ENCODE measurements at places on chromosomes 12 and 14.
A peak's percentile ranks its signal among the peaks of the same experiment; 100 is the strongest.

GRCh38 chr12:112370868-112371510, 11.2 kb downstream of the HECTD4 start:
- no peak for DNase-seq

DNA sequence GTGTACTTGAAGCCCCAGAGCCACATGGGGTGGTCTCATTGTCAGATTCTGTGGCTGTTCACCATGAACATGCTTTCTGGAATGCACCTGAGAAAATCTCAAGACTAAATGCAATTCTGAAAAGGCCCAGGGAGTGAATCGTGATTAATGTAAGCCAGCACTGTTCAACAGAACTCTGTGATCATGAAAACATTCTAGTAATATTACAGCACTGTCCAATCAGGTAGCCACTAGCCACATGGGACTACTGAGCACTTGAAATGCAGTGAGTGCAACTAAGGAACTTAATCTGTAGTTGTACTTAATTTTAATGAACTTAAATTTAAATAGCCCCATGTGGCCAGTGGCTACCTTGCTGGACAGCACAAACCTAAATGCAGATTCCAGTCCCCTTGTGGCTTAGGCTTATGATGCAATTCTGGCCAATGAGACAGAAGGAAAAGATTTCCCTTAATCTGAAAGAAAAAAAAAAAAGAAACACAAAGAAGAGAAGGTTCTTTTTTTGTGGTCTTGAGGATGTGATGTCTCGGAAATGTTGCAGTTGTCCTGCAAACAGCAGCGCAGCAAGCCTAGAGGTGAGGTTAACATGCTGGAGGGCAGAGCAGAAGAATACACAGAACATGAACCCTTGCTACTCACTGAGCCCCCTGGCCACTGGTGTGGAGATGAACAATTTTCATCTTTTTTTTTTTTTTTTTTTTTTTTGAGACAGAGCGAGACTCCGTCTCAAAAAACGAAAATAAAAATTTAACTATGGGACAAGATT, 48.2 kb downstream of the SPPL3 start:
- no peak for DNase-seq

GRCh38 chr12:91273560-91273959, 90.9 kb upstream of the DCN start:
- no peak for DNase-seq

DNA sequence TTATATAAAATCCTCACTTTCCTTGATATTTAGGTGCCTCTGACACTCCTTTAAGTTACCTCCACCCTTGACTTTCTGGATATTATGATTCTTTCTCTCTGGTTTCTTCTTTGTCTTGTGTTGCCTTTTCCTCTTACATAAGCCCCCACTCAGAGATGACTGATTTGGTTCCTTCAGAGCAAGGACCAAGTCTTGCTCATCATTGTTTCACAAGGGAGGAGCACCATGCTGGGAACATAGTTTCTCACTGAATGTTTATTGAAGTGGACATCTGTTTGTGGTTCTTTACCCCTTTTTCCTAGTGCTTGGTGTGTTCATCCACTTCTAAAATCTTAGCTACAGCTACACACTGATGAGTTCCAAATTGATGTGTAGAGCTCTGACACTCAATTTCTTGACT, 161.3 kb upstream of the PTPRQ start:
- DNase-seq, result no peak

DNA sequence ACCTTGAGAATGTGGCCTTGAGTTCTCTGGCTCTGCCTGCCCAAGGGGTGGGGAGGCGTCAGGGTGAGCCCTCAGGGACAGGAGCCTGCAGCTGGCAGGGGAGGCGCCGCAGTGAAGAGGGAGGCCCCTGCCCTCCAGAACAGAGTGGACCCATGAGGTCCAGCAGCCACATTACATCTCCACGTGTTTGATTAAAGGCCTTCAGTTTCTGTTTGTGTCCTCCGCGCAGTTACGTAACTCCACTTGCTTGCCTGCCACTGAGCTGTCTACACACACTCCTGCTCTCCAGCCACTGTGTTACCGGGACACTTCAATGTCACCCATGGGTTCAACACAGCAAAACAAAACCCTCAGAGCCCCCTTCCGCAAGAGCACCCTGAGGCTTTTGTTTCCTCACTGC, 70.4 kb downstream of the CHGA start:
- no peak for DNase-seq

DNA sequence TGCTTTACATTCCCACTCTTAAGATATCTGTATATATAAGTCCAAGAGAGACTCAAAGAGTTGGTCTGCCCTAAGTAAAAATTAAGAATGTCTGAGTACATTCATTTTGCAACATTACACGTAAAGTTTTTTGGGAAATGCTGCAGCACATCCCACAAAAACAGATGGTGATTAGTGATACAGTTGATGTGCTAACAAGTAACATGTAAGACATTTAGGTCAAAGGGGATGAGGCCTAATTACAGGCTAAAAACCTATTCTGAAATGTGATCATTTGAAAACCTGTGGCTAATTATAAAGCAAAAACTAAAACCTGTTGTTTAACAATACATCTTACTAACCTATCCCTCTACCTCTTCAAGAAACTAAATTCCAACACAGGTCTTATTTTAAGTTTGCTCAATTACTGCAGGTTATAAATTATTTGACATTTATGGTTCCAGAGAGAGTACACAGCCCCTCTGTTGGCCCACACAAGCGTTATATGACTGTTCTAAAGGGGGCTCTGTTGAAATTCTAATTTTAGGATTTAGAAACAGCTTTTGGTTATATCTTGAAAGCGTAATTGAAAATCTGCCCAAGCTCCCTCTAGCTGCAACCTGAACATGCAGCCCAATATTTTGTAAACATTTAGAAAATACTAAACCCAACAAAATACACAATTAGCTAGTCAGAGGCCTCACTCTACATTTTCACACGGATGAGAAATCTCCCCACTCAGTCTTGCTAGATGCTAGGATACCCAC, 42.9 kb downstream of the BRAP start:
- DNase-seq, result no peak

DNA sequence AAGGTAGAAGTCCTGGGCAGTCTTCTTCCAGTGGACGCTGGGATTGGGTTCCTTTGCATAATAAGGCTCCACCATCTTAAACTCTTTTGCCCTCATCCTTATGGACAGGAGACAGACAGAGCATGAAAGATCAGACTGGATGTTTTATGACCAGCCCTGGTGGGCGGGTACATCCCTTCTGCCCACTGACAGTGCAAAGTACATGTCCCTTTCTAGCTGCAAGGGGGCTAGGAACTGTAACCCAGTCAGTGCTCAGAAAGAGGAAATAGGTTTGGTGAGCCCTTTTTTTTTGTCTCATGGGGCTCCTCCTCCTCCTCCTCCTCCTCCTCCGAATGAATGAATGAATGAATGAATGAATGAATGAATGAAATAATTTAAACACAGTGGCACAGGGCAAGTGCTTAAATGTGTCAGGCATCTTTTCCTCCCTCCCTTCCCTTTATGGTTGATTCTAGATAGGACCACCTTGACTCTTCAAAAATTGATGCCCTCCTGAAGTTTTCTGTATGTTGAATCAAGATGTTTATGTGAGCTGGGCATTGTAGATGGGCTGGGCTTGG, 36.4 kb upstream of the HNF1A start:
- no peak for DNase-seq

GRCh38 chr12:3202734-3203446, 125.7 kb downstream of the TSPAN9 start:
- peak; percentile 46 for DNase-seq

DNA sequence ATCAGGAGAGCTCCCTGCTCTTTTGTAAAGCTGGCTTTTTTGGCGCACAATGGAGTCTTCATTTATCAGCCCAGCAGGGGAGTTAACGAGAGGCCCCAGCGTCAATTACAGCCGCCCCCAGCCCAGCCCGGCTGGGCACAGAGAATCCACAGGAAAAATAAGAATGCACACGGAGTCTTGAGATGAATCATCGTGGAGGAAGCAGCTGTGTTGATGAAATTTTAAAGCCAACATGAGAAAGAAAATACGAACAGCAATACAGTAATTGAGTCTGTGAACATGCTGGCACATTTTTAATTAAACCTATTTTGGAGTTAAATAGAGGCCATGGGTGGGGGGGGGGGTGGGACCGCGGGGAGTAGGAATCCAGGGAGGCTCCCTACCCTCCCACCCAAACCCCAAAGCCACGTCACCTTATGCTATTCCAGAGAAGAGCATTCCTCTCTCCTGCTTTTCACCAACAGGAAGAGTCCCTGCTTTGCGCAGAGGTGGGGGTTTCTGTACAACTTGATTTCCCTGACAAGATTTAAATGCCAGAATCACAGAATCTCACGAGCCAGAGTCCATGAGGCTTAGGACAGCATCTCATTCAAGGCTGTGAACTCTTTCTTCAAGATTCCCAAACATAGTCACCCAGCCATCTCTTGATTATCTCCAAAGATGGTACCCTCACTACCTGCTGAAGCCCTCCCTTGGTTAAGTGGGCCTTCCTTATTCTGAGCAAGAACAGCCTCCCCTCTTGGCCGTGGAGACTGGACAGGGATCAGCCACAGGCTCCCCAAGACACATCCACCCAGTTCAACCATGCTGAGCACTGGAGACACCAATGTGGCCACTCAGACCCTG, 50.3 kb downstream of the CCNK start:
- peak; percentile 64 for DNase-seq

DNA sequence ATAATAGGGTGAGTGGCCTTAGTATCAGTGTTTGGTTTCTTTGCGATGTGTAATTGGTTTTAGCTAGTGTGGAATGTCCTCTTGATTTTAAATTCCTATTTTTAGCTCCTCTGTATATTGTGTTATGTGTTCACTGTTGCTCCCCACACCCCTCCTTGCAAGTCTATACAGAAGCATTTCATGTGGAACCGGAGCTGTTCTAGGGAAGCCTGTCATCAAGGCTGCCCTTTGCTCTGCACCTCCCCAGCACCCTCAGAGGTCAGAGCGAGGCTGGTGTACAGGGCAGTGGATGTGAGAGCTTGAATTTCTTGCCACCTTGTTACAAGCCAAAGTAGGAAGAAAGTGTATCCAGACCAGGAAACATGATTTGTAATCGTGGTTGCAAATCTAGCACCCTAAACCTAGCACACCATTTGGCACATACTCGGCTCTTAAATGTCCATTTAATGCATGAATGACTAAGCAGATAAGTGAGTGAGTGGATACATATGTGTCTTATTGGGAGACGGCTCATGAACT, 376.8 kb downstream of the RGS6 start:
- no peak for DNase-seq

- DNase-seq, result peak; percentile 36
Observed at GRCh38 chr14:22291406-22291805, 297.6 kb downstream of the DAD1 start.

GRCh38 chr12:26292596-26292995, 97.2 kb downstream of the SSPN start:
- DNase-seq, result no peak

DNA sequence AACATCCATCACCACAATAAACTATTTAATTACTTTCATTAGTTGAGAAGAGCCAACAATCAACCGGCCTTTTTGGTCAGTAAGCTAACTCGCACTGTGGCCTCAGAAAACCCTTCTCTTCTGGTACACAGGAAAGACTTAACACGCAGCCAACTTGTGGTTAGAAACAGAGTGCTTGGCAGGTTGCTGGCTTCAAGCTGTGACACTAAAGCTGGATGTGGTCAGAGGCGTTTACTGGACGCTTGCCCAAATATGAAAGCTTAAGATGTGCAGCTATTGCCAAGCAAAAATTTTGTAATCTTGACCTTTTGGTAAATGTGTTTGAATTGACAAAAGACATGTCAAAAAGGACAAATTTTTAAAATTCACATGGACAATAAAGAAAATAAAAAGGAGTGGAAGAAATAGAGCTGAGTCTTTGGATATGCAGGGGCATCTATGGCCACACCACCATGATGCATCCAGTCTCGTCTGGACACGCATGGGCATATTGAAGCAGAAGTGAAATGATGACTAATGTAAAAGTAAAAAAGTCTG, 2.6 kb upstream of the KLRK1 start:
- DNase-seq, result peak; percentile 90

DNA sequence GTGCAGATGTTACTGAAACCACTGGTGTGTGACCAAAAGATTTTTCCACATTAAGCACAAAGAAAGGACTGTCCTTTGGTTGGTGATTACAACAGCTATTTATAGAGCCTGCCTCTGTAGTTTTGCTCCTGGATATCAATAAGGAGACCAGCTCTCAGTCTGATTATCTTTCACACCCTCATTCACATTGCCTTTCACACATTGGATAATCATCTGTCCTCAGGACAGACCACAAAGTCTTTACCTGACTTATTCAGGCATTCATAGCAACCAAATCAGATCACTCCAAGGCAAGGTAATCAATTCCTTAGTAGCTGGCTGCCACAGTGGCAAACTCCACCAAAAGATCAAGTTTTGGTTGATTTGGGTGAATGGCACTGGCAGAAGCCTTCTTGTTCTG, 59.6 kb upstream of the CPSF6 start:
- DNase-seq, result no peak

DNA sequence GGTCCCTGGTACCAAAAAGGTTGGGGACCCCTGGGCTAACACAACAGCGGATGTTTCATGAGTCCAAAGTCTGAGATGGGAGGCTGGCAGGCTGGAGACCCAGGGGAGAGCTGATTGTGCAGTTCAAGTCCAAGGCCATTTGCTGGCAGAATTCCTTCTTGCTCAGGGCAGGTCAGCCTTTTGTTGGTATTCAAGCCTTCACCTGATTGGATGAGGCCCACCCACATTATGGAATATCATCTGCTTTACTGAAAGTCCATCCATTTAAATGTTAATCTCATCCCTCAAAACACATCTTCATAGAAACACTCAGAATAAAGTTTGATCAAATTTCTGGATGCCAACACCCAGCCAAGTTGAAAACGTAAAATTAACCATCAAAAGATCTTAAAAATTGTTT, 52.9 kb downstream of the GSC start:
- no peak for DNase-seq

- no peak for DNase-seq
Observed at GRCh38 chr14:75427126-75427481, 718 bp upstream of the JDP2 start.

DNA sequence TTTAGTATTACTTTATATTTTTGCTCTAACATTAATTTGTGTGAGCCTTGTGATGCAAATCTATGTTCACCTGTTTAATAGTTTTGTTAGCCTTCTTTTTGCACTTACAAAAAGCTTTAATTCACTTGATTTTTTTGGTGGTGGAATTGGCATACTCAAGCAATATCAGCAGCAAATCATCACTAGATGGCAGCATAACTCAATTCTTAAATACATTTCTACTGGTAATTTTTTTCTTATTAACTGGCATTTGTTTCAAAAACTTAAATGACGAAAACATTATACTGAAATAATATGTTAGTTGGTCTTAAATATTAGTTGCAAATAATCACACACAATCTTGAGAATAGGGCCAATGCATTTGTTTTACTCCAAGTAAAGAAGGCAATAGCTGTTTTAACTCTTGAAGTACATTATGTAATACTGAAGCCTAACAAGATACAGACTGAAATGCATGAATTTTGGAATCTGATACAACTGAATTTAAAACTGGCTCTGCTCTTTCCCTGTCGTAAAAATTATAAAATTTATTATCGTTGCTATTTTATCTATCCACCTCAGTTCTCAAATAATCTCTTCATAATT, 151.5 kb downstream of the ATXN7L3B start:
- peak; percentile 45 for DNase-seq

GRCh38 chr12:33438025-33438772, 1.4 kb downstream of the SYT10 start:
- no peak for DNase-seq

- DNase-seq, result no peak
Observed at GRCh38 chr12:14303661-14304155, 61.8 kb upstream of the ATF7IP start.

- DNase-seq, result peak; percentile 53
Observed at GRCh38 chr12:106962286-106962685, 6.6 kb downstream of the TMEM263 start.

- DNase-seq, result peak; percentile 97
Observed at GRCh38 chr14:22982477-22983245, at the start of gene AJUBA. Gene AJUBA (minus strand): TSS chr14:22982551. CDS start chr14:22982266, 285 bp downstream.

- peak; percentile 64 for DNase-seq
Observed at GRCh38 chr12:47124451-47124850, 44.7 kb upstream of the AMIGO2 start.
